Left renal cortex interstitium (tissue), 4 donors: ENCODE measurements at places on chromosomes 5 and 9.

GRCh38 chr5:7884491-7885267, 15.7 kb downstream of the MTRR start:
- no peak for DNase-seq

DNA sequence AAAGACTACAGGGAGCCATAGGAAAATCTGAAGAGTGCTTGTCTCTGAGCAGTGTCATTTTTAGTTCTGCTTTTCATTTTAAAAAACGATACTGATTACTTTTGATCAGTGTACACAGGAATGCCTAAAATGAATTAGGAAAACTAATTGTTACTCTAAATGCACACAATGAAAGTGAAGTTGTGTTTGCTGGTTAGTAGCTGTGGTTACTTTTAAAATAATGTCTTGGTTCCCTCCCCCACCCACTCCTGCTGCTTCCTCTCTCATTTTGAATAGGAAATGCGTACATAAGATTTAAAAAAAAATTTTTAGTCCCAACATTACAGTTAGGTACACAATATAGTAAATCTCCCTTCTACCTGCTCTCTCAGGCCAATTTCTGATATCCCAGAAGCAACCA, 47.5 kb upstream of the PLPP1 start:
- DNase-seq = no peak

DNA sequence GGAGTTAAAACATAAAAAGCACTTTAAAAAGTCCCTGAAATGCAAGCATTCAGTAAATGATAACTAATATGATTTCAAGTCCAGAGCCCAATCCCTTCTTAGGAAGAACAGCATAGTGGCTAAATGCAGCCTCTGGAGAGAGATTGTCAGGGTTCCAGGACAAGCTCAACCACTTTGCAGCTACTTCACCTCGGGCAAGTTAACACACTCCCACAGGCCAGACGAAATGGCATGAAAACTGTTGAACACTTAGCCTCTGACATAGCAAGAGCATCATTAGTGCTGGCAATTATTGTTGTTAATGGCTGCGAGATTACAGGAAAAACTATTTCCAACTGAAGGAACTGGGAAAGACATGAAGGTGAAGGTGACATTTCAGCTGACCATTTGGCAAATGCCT, 205.8 kb downstream of the GRIA1 start:
- no peak for DNase-seq

- no peak for DNase-seq
Observed at GRCh38 chr5:109691996-109692395, 2.3 kb downstream of the MAN2A1 start.

DNA sequence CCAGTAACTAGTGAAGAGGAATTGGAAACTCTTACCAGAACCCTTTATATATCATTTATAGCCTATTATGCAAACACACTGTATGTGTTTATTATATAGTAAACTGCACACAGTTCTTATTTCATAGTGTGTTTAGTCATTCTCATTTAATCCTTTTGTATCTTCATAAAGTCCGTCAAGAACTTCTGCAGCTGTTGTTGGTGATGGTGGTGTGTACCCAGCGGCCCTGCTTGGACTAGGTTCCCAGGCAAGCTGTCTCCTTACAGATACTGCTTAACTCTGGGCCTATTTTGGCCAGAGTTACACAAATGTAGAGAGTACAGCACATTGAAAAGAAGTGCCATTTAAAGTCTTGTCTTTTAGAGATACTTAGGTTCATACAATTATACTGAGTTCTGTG, 231.9 kb downstream of the NDUFS4 start:
- DNase-seq = no peak

GRCh38 chr5:156096259-156096658, 230.7 kb upstream of the SGCD start:
- no peak for DNase-seq

- DNase-seq = no peak
Observed at GRCh38 chr5:37412515-37412914, 33.4 kb downstream of the WDR70 start.

DNA sequence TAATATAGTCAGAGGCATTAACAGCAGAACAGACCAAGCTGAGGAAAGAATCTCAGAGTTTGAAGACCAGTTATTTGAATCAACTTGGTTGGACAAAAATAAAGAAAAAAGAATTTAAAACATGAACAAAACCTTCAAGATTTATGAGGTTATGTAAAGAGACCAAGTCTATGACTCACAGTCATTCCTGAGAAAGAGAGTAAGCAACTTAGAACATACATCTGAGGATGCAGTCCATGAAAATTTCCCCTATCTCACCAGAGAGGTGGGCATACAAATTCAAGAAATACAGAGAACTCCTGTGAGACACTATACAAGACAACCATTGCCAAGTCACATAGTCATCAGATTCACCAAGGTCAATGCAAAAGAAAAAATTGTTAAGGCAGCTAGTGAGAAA, 17.4 kb upstream of the C9orf72 start:
- no peak for DNase-seq

DNA sequence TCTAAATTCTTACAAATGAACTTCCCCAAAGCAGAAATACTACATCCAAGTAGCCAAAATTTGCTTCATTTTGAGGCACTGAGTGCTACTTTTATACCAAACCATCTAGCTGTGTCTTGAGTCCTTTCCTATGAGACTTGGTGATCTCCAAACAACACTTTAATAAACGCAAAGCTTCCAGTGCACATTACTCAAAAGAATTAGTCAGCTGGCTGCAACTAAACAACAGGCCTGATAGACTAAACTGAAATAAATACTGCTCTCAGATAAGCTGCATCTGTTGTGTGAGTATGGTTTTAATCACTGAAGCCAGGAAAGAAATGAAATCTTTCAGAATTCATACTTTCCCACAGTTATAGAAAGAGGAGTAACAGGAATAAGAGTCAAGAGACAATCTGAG, 80.3 kb downstream of the VCAN start:
- no peak for DNase-seq

GRCh38 chr9:120416781-120417427, 163.1 kb downstream of the CDK5RAP2 start:
- no peak for DNase-seq

DNA sequence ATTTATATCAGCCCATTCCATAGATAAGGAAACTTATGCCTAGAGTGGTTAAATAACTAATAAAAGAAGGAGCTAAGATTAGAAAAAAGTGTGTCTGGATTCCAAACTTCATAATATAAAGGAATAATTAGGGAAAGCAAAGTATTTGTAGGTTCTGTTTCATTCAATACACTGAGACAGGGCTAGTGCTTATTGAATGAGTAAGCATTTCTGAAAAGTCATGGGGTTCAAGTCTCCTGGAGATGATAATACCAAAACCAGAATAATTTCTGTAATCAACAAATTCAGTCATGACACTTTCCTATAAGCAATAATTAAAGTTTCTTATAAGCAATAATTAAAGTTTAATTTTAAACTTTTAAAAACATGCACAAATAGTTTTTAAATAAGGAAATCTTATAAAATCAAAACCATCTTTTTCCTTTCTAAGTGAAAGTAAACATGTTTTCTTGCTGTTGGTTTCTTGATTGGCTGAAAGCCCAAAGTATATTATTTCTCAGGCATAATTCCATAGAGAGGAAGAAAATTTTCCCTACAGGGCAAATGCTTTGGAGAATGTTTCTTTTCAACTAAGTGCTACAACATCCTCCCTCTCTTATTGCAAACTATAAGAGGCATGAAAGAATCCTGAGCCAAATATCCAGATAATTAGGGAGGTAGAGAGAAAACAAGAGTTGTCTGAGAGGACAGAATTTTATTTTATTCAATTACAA, 510.2 kb downstream of the PRELID2 start:
- DNase-seq = no peak

- DNase-seq = no peak
Observed at GRCh38 chr5:54021431-54022164, 288.8 kb downstream of the ARL15 start.

DNA sequence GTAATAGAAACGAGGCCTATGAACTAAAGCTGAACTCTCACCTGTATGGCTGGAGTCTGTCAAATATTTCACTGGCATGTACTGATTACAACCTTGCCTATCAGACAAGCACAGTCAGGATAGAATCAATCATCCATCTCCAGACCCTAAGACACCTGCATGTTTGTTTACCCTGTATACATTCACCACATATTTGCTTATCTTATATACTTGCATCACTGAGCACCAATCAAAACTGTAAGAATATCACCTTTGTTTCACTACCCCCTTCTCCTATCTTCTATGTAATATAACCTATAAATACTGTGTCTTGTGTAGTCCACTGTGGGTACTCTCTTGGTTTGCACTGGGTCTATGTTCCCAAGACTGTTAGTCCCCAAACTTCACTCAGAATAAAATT, 1085.7 kb downstream of the TAF11L14 start:
- DNase-seq = no peak

DNA sequence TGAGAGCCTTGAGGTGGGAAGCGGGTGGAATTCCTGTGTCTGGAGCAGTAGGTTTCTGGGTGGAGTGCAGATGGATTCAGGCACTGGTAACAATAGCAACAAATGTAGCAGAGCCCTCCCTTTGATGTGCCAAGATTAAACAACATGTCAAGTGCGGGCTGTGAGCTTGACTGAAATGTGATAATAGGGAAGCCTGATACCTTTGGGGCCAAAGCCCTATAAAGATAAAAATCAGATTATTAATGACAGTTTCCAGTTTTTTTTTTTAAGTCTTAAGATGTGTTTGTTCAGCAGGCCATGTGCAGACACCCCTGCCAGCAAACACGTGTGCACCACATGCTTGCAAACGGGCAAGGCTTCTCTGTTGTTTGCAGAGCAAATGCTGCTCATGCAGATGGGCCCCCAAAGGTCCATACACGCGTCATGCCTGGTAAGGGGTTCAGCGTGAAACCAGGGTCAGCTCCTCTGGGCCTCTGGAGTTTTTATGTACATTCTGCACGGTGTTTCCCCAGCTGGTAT, 193.2 kb downstream of the GADD45G start:
- DNase-seq = no peak

GRCh38 chr5:72878854-72879253, 62.4 kb downstream of the TNPO1 start:
- DNase-seq = no peak

GRCh38 chr9:109913461-109913810, 133.4 kb downstream of the PALM2AKAP2 start:
- DNase-seq = no peak

DNA sequence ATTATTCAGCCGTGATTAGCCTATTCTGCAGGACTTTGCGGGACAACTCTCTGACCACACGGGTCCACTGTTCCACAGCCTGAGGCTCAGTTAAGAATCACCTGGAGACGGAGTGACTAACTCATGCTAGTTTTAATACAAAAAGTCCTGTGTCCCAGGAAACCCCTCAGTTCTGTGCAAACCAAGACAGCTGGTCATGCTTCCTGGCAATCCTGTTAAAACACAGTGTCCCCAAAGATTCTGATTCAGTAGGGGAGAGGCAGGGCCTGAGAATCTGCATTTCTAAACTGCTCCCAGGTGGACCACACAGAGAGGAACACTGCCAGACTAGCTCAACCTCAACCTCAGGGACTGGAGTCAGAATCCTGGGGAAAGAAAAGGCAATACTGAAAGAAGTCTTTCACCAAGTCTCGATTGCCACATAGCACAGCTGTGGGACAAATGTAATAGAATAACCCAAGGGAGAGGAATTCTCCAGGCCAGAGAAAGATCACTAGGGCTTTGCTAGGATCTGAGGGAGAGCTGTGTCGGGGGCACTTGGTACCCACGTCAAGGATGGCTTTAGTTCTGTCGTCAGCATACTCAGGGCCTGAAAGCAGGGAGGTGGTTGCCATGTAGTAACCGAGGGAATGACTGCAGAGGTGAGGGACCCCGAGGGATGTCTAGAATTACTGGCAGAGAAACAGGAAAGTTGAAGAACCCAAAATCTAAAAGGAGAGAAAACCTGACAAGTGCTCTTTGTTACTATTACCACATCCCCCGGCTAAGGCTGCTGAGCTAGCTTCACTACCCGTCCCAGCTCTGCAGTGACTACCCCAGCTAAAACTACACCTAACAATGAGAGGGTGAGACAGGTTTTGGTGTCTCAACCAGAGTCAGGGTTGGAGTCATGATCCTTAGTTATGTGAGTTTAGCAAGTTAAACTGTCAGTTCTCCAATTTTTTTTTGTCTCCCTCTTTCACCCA, 8.6 kb downstream of the SUSD1 start:
- no peak for DNase-seq

DNA sequence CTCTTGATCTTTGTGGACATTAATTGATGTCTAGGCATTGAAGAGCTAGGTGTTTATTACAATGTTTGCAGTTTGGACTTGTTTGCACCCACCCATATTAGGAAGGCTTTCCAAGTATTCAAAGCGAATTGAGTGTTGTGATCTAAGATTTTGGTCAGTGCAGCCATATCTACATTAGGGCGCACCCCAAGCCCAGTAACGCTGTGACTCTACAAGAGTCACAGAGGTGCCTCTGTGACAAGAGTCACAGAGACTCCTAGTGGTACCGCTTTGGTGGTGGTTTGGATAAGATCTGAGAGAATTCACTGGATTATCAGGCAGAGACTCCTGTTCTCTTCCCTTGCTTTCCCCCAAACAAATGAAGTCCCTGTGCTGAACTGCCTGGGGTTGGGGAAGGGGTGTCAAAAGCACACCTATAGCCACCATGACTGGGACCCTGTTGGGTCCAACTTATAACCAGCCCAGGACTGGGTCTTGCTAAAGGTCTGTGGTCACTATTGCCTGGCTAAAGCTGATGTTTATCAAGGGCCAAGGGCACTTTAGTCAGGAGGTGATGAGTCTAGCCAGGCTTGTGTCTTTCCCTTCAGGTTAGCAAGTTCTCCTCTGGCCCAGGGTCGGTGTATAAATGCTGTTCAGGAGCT, 114.1 kb upstream of the RIOK2 start:
- DNase-seq = peak; percentile 24

- DNase-seq = no peak
Observed at GRCh38 chr9:73810585-73811215, 659.0 kb downstream of the ANXA1 start.

DNA sequence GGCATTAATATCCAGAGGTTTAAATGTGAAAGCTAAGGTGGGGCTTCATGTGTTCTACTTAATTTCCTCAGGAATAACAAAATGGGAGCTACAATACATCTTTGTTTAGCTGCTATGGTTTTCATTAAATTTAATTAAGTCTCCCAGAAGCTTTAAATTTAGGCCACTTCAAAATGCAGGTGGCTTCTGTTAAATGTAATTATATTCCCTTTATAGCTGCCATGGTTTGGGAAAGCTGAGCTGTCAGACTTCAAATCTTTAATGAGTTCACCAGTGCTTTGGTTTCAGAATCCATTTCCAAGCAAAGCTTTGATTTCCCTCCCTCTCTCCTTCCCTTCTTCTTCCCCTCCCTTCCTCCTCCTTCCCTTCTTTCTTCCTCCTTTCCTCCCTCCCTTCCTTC, 58.4 kb upstream of the FAM170A start:
- no peak for DNase-seq
